ENCODE measurements at places on chromosomes 5 and 9.

DNA sequence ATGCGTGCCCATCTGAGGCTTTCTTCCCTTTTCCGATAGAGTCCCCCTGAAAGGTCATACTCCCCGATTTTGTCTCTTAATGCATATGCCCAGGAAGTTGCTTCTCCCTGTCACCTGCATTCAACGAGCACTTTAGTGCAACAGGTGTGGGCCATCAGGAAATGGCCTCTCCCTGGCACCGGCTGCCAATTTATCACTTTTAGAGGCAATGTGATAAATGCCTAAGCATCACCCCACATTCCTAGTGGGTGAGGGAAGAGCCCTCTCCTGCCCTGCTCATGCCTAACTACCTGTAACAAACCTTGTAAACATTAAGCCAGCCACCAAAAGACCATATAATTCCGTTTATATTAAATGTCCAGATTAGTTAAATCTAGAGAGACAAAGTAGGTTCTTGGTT, 1.1 kb upstream of the SNAPC3 start:
- DNase-seq: no peak

GRCh38 chr9:36492865-36493264, 79.8 kb upstream of the MELK start:
- peak; percentile 19 for DNase-seq

DNA sequence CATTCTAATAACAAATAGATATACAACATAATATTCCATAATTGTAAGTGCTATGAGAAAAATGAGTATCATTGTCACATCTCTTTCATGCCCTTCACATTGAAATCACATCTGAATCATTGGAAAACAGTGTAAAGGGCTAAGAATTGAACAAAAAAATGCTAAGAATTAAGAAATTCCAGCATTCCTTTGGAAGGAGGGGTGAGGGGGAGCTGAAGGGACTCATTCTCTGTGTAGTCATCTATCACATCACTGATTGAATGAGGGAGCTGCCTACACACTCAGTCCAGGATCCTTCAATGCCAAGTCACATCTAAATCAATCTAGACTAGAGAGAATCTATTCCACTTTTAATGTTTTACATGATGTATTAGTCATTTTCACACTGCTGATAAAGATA, 286.6 kb downstream of the DTWD2 start:
- DNase-seq: no peak

DNA sequence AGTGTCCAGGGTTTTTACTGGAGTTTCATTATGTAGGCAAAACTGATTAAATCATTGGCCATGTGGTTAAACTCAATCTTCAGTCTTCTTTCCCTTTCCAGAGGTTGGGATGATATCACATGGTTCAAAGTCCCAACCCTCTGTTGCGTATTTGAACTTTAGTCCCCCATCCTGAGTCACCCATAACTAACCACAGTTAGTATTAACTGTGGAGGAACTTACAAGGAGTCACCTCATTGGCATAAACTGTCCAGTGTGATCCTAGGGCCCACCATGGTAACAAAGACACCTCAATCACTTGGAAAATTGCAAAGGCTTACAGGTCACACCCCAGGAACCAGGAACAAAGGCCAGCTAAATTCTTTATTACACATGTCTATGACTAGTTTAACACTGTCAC, 188.5 kb downstream of the COX7C start:
- no peak for DNase-seq

DNA sequence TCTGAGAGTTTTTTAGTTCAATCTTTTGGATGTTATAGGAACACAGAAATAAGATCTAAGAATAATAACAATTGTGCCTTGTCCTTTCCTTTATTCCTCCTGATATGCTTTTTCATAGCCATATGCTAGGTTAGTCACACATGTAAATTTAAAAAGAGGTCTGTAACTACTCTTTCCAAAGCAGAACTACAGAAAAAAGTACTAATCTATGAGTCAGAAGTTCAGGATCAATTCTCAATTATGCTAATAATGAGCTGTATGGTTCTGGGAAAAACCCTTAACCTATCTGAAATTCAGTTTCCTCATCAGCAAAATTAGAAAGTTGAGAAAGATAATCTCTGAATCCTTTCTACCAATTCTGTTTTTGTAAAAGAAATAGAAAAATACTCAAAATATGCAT, 44.4 kb downstream of the ANKRD31 start:
- DNase-seq: no peak
